NCI-H1092 treated with DMSO at 0.1 percent for 48 hours (cell line): ENCODE measurements at places on chromosomes 3 and 15.

GRCh38 chr3:32435911-32436815, 44.5 kb downstream of the CMTM7 start:
- DNase-seq = no peak

- no peak for DNase-seq
Measured at GRCh38 chr15:74340150-74340549, 27.3 kb downstream of the CYP11A1 start.

GRCh38 chr3:15350141-15350540, 17.8 kb upstream of the SH3BP5 start:
- no peak for DNase-seq

DNA sequence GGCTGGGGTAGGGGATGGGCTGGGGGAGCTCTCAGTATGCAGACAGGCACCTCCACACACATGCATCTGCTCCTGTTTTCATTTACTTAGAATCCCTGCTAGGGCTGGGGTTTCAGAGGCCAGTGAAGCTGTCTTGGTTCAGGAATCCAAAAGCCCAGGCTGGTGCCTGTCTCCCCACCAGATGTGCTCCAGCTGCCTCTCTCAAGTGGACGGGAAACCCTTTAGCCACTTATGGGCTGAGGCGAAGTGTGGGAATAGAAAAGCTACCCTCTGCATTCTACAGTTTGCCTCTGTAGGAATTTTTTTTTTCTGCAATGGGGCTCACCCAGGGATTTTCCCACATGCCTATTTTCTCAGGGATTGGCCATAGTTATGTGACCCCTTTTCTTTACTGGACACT, 72.5 kb downstream of the ATP2B2 start:
- DNase-seq = no peak

- peak; percentile 49 for DNase-seq
Measured at GRCh38 chr15:40279437-40280141, 3.3 kb downstream of the ANKRD63 start.

DNA sequence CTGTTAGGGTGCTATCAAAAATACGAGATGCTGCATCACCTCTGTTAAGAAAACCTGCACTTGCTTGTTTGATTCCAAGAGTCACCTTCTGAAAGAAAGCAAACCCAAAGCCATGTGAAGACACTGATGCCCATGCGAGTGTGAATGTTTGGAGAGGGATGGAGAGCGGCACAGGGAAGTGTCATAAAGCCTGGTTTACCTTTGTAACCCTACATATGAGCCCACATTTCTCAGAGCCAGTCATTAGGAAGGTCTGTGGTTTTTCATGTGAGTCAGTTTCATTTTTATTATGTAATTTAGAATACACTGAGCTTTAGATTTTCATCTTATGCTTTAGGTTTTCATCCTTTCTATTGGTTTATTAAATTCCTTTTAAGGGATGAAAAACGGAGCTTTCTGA, 896.8 kb downstream of the ROBO1 start:
- no peak for DNase-seq

DNA sequence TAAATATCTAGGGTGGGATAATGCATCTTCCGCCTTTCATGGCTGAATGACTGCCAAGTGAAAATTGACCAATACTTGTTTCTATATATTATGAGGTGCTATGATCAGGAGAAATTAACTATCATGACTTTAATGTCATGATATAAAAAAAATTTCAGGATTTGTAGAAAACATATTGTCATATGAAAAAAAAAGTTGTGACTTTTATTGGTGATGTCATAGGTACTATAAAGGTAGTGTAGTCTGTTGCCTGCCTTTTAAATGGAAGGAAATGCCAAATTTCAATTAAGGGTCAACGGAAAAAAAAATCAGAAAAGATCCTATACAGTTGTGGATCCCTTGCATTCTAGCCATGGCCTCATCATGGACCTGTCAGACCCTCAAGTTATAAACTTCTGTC, 15.5 kb downstream of the LRRC3B start:
- no peak for DNase-seq

GRCh38 chr15:96360581-96361308, 30.2 kb downstream of the NR2F2 start:
- no peak for DNase-seq

DNA sequence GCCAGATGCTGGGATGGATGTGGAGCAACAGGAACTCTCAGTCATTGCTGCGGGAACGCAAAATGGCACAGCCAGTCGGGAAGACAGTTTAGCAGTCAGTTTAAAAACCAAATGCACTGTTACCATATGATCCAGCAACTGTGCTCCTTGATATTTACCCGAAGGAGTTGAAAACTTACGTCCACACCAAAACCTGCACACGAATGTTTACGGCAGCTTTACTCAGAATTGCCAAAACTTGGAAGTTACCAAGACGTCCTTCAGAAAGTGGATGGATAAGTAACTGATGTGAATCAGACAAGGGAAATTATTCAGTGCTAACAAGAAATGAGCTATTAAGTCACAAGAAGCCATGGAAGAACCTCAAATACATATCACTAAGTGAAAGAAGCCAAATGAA, 36.1 kb upstream of the SLC41A3 start:
- DNase-seq = no peak

DNA sequence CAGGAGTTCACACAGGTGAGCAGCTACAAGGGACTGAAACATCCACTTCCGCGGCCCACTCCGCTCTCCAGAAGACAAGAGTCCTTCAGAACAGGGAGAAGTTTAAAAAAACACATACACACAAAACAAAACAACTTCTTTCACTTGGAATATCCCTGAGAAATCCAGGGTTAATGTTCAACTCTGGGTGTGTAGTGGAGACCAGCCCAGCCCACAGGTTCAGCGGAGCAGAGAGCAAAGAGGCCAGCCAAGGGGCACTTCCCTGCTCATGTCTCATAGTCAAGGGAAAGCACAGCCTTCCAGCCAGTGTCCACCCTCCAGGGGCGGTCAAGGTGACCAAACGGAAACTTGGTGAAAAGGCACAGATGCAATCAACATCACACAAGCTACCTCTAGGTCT, 41.6 kb downstream of the WNT5A start:
- no peak for DNase-seq

DNA sequence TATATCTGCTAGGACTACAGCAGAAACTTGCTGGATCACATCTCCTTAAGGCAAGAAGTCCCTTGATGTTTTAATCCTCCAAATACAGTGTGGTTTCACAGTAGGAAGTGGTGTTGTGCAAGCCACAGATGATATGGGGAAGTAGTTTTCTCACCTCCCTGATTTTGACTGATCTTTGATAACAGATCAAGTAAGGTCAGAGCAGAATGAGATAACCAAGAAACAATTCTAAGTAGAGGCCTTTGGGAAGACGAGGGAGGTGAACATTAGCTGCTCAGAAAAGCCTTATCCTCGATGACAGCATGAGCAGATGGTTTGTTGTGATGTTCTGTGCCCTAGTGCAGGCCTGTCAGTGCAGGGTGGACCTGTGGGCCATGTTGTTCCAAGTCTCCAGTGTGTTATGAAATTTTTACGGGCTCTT, 61.3 kb downstream of the RIOX2 start:
- no peak for DNase-seq

- DNase-seq = no peak
Measured at GRCh38 chr3:43075904-43076661, 29.8 kb downstream of the POMGNT2 start.

DNA sequence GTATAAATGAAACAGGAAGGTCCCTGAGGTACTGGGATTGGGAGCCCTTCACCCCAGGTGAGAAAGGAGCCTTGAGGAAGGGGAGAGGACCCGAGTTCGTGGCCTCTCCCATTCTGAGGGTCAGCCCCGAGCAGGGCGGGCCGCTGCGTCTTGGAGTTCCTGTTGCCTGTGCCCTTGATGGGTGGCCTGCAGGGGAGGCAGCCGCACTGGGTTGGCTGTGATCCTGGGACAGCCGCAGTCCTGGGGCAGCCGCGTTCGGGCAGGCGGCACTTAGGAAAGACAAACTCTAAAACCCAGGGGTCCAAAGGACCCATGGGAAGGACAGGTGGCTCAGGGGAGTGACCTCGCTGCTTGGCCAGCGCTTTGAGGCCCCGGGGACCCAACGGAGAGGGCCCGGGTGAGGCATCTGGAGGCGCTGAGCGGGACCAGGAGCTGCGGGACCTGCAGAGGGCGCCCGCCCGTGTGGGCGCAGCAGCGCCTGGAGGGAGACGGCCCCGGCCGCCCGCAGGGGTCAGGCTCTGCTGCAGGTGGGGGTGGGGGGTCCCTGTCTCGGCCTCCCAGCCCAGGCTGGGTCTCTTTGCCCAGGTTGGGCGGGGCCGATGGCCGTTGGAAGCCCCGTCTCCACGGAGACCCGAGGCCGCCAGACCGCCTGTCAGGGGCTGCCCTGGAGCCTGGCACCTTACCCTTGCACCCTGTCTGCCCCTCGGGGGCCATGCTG, 65.1 kb downstream of the HMCES start:
- DNase-seq = no peak

- DNase-seq = no peak
Measured at GRCh38 chr3:155876503-155876902, 6.1 kb downstream of the GMPS start.

DNA sequence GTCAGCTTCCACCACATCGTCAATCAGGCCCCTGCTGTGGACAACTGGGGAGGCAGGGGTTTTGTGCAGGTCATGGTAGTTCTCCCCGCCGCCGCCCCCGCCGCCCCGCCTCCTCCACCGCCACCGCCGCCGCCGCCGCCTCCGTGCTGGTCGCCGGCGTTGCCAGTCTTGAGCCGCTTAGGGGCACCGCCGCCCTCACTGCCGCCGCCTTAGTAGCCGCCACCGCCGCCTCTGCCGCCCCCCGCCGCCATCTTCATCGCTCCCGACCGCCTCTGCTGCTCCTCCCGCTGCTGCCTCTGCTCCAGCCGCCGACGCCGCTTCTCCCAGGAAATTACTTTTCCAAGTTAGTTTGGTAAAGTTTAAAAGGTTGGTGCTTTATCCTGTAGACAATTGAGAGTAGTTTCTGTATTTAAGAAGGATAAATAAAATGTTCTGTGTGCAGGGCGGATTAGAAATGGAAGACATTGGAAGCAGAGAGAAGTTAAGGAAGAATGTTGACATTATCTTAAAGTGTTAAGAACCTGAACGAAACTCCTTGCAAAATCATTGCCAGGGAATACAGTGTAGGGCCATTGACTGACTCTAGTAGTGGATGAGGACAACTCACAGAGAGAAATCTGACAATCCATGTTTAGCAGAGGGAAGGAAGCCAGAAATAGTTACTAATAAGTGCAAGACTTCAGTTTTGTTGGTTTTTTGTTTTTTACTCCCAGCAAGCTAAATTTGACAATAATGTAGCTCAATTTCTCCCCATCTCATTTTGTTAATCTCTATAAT, 53.0 kb upstream of the GOLGA8A start:
- no peak for DNase-seq

DNA sequence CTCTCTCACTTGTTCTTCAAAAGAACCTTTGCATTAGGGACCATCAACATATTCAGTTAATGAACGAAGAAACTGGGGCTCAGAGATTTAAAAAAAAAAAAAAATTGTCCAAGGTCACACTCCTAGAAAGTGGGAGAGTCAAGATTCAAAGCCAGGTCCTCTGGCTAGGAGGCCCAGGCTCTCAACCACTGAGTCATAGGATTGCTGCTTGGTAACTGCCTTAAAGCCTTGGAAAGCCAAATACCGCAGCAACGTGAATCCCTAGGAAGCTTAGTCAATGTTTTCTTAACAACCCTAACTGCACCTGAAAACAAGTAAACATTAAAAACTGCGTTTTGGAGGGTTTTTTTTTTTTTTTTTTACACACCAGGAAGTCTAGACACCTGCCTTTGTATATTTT, 156.8 kb downstream of the WNT5A start:
- no peak for DNase-seq

- no peak for DNase-seq
Measured at GRCh38 chr3:118436697-118437262, 597.9 kb downstream of the IGSF11 start.

- DNase-seq = no peak
Measured at GRCh38 chr3:9231006-9231405, 18.4 kb downstream of the SRGAP3 start.

DNA sequence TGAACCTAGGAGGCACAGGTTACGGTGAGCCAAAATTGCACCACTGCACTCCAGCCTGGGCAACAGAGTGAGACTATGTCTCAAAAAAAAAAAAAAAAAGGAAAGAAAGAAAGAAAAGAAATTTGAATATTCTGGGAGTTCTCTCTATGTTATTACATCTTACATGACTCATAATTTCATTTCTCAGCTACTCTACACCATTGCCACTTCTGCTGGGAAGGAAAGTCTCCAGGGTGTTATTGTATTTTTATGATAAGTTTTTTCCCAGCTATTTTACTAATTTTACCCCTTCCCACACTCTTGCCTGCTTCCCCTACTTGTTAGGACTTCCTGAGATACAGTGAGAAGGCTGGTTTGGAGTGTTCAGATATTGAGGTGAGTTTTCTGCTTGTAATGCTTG, 69.7 kb upstream of the UMPS start:
- DNase-seq = no peak

- DNase-seq = no peak
Measured at GRCh38 chr3:45711931-45712330, 22.7 kb downstream of the SACM1L start.

GRCh38 chr15:58694641-58695398, 54.7 kb downstream of the ADAM10 start:
- DNase-seq = no peak

DNA sequence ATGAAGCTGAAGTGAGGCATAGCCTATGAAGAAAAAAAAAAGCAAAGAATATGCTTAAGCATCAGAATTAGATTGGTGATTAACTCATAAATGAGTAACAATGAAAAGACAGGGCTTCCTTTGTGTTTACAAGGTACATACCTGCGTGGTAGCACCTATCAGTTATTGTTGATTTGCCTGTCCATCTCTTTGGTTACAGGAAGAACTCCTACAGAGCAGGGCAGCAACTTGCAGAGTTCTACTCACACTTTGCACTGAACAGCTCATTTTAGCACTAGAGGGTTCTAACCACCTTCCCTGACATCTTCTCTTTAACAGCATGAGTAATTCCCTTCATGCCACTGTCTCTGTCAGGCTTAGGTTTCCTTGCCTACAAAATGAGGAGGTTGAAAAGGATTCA, 166.0 kb downstream of the DPH6 start:
- no peak for DNase-seq

- peak; percentile 5 for DNase-seq
Measured at GRCh38 chr3:169390741-169391305, 272.7 kb downstream of the MECOM start.

DNA sequence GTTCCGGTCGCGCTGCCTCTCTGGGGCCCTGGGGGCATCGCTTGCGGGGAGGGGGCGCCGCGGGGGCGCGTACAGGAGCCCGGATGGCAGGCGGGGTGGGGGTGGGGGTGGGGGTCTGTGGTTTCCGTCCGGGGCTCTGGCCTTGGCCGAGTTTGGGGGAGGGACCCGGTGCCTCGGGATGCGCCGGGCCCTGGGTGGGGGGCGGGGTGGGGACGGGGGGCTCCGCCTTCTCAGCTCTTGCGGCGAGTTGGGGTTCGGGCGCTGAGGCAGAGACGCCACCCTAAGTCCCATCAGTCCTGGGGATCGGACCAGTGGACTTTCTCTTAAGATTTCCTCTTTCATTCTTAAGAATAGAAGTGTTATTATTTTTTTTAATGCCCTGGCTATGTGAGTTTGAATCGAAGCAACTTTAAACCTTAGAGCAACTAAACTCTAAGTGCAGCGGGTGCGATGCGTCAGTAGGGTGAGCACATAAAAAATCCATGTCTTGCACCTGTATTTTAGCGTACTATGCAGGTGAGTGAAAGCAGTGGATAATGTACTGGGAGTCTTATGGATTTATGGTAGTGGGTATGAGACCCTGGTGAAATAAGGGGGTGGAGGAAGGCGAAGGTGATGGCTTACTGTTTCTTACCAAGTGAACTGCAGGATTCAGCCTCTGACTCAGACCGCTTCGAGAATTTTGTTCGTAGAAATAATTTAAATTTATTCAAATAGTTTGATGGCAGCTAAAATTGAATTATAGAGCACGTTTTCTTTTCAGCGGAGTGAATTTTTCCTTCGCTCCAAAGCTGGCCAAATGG, 762 bp downstream of the CTNNB1 start:
- no peak for DNase-seq
